ENCODE measurements at places on chromosomes 12 and 14. TPM values are rescaled to one million over a fixed set of nuclear protein-coding genes. Genes with fewer than 3 reads are reported as not detected.

The WNT1 gene
- not detected for total RNA-seq

The CLEC4D gene
- not detected for total RNA-seq

The RIMBP2 gene
- total RNA-seq, result 14.5 TPM

The RNF212B gene
- not detected for total RNA-seq

The NINJ2 gene
- 0.82 TPM for total RNA-seq

The ACYP1 gene
- 45.1 TPM for total RNA-seq

The CFAP54 gene
- total RNA-seq, result 21.2 TPM

The VASH1 gene
- total RNA-seq, result 35.5 TPM

The SLCO1B1 gene
- not detected for total RNA-seq

The TSPAN9 gene
- 70.4 TPM for total RNA-seq

The GLS2 gene
- 6.1 TPM for total RNA-seq

The OTOGL gene
- total RNA-seq, result 1.4 TPM

The TMEM179 gene
- 15.7 TPM for total RNA-seq

The GNB3 gene
- 5.5 TPM for total RNA-seq

The PMCH gene
- total RNA-seq, result not detected

The PPTC7 gene
- 11.8 TPM for total RNA-seq

The FLRT2 gene
- total RNA-seq, result 102 TPM

The LAG3 gene
- total RNA-seq, result 0.36 TPM

The SMIM41 gene
- 0.18 TPM for total RNA-seq

The SOX5 gene
- total RNA-seq, result 47.7 TPM

The NIN gene
- 58.8 TPM for total RNA-seq

The RGS6 gene
- 15.0 TPM for total RNA-seq

The HOXC10 gene
- not detected for total RNA-seq

The SOCS2 gene
- 45.9 TPM for total RNA-seq

The DHRS2 gene
- 0.27 TPM for total RNA-seq

The E2F7 gene
- total RNA-seq, result 9.3 TPM

The TMEM132C gene
- 21.4 TPM for total RNA-seq

The TESPA1 gene
- total RNA-seq, result not detected

The PTCSC3 gene
- total RNA-seq, result not detected

The KCNK10 gene
- total RNA-seq, result 23.4 TPM

The CDK17 gene
- total RNA-seq, result 121 TPM

The POTEG gene
- total RNA-seq, result not detected

The SLC39A5 gene
- total RNA-seq, result 0.45 TPM

The ASCL1 gene
- 14.0 TPM for total RNA-seq

The NEK9 gene
- total RNA-seq, result 55.7 TPM

The RFX4 gene
- total RNA-seq, result 25.9 TPM

The DPPA3 gene
- total RNA-seq, result not detected
